Inflammatory macrophage treated with lipopolysaccharide for 4 hours (primary cell): ENCODE measurements at places on chromosomes 6 and 20.

DNA sequence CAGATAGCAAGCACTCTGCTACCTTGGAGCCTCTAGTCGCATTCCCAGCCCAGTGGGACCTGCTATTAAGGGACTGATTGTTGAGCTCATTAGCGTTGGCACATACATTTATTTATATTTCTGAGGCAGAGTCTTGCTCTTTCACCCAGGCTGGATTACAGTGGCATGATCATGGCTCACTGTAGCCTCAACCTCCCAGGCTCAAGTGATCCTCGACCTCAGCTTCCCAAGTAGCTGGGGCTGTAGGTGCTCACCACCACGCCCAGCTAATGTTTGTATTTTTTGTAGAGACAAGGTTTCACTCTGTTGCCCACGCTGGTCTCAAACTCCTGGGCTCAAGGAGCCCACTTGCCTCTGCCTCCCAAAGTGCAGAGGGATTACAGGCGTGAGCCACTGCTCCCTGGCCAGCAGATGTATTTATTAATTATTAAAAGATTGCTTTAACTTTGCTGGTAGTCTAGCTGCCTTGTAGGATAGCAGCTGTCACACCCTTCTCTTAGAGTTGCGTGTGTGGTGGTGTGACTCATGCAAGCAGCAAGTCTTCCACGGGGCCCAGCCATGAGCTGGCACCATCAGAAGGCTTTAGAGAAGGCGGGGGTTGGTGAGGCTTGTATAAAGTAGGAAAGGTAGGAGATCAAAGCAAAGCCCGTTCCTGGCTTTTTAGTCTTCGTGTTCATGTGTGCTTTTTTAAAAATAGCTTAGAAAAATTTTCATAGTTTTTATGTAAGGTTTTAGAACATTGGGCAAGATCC, 16.5 kb downstream of the ACTR5 start:
- DNase-seq, result peak; percentile 58

- peak; percentile 44 for DNase-seq
Observed at GRCh38 chr6:4210629-4211419, 75.4 kb upstream of the ECI2 start.

DNA sequence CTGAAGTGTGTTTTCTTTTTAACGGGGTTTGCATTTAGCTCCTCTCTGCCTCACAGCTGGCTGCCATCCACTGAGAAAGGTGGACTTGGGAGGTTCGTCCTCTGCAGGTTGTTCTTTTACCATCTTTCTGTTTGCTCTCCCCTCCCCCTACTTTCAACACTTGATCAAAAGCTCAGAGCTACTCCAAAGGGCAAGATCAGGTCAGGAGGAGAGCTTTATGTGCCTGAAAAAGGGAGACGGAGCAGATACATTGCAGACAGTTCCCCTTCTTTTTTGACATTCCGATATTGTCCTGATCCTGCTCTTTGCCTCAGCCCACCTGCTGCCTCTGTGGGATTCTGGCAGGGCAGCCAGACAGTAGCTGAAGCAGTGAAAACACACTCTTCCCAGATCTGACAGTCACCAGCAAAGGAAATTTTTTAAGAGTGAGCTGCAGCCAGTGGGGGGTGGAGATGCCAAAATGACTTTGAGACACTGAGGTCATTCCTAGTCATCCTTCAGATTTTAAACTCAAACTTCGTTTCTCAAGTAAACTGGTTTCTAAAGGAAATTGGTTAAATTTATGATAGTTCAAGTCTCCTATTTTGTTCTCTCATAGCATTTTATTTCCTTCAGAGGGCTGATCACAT, 26.5 kb downstream of the SMLR1 start:
- no peak for DNase-seq

GRCh38 chr20:51281521-51281920, 258.6 kb upstream of the KCNG1 start:
- DNase-seq, result no peak

- no peak for DNase-seq
Observed at GRCh38 chr6:62465206-62465605, 179.2 kb upstream of the KHDRBS2 start.

- no peak for DNase-seq
Observed at GRCh38 chr6:36957773-36958271, 3.3 kb downstream of the PI16 start.

DNA sequence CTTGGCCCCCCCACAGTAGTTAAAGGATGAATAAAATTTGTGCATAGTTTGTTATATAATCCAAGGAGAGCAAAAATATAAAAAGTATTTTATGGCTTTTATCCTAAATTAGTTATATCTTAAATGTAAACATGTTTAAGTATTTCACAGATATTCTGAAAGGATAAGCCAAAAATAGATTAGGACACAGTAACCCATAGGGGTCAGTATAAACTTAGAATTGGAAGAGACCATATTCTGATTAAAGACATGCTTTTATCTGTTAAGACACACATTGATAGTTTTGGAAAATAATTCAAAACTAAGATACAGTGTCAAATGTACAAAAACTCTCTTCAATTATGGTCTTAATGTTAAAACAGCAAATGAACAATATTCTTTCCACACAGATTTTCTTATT, 4.5 kb upstream of the SERINC1 start:
- DNase-seq, result peak; percentile 49

- DNase-seq, result no peak
Observed at GRCh38 chr20:20772497-20773085, 60.1 kb upstream of the RALGAPA2 start.
